ENCODE measurements at places on chromosomes 6 and 20.

DNA sequence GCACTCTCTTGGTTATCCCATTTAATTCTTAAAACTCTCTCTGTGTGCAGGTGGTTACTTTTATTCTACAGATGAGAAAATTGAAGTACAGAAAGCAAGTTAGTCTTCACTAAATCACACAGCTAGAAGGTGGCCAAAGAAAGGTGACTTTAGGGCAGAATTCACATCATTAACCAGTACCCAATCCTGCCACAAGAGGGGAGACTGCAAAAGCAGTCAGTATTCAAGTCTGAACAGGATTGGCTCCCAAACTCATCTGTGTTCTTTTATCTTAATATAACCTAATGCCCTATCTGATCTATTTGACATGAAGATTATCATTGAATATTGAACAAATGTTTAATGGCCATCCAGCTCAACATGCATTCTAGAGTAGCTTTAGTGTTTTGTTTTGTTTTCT, 225.3 kb upstream of the FAM83B start:
- no peak overlapping the region for H3K4me3 ChIP-seq
- H3K4me1 ChIP-seq = no peaks in the 10 kb centered on the region
- no peaks in the 10 kb centered on the region for H3K36me3 ChIP-seq
- H3K27ac ChIP-seq = no peak overlapping the region

- H3K27ac ChIP-seq = peak overlapping the region; percentile 54
- no peak for DNase-seq
- no peaks in the 10 kb centered on the region for H3K4me1 ChIP-seq
- H3K4me3 ChIP-seq = no peak overlapping the region
Measured at GRCh38 chr20:17646209-17646960, 35.7 kb downstream of the RRBP1 start.

DNA sequence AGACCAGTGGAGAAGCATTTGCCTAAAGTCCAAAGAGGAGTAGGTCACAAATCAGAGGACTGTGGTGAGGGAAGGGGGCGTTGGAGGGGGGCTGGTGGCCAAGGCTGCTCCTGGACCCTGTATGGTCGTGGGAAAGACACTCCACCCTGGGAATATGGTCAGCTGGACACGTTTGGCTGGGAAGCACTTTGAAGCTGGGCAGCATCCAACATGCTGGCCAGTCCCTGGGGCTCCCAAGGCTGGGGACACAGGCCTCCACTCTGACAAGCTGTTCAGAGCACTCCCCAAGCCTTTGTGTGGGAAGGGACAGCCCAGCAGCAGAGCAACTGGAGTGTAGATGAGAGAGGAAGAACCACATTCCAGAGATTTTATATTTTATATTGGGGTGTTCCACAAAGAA, 203.2 kb downstream of the ANKRD60 start:
- H3K27me3 ChIP-seq = peaks cover 26% of the 10 kb centered on the region
- H3K4me1 ChIP-seq = no peaks in the 10 kb centered on the region
- H3K4me3 ChIP-seq = no peak overlapping the region
- DNase-seq = no peak

DNA sequence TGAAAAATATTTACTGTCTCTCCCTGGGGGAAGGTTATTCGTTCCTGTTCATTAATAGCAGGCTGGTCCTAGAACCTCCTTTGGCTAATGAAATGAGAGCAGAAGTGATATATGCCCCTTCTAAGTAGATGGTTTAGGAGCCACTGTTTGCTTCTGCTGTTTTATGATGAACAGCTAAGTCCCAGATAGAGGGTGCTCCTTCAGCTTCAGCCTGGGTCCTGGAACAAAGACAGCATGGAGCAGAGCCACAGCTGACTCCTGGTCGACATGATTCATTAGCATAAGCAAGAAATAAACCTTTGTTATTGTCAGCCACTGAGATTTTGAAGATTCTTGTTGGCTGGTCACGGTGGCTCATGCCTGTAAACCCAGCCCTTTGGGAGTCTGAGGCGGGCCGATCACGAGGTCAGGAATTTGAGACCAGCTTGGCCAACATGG, 47.8 kb upstream of the ARMC2 start:
- H3K4me3 ChIP-seq = no peak overlapping the region

GRCh38 chr6:42193491-42193894, 1.3 kb downstream of the GUCA1B start:
- H3K27ac ChIP-seq = no peak overlapping the region
- peaks cover 6% of the 10 kb centered on the region for H3K4me1 ChIP-seq
- no peak overlapping the region for H3K4me3 ChIP-seq
- peak; percentile 28 for DNase-seq
- H3K36me3 ChIP-seq = peaks cover 9% of the 10 kb centered on the region

DNA sequence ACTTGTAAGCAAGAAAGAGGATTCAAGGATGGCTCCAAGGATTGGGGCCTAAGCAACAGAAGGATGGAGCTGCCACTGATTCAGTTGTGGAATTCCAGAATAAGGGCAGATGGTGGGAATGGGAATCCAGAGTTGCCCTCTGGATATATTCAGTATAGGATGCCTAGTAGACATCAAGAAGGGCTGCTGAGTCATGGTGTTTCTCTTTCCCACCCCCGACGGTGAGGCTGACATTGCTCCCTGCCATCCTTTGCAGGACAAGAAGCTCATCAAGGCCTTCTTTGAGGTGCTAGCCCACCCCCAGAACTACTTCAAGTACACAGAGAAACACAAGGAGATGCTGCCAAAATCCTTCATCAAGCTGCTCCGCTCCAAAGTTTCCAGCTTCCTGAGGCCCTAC, 11.2 kb upstream of the ZNF76 start:
- peaks cover 7% of the 10 kb centered on the region for H3K36me3 ChIP-seq
- no peak for DNase-seq
- no peaks in the 10 kb centered on the region for H3K27me3 ChIP-seq
- H3K4me3 ChIP-seq = no peak overlapping the region

DNA sequence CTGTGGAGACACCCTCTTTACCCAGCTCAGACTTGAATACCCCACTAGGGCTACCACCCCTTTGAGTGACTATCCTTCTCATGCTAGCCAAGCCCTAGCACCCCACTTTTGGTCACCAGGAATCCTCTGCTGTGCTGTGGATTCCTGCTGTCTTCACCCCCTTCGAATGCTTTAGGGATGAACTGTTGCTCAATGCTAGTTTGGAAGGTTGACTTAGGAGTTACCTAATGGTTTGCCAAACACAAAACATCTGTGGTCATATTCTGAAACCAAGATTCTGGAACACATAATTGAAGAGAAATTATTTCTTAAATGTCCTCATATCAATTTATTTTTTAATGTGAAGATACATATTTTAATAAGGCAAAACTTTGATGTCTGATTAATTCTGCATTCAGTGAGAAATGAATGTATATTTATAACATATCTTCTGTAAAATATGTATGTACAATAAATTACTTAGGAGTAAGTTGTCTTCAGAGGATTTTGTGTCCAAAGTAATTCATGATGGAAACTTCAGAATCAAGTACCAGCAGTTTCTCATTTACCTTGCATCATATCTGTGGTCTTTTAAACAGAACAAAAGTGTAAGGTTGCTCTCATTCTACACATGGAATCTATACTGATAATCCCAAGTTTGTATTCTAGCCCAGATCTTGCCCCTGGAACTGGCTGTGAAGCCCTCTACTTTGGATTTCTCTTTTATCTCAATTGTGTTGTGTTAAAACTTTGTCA, 46.9 kb downstream of the TMEM200A start:
- peaks cover under 1% of the 10 kb centered on the region for H3K4me1 ChIP-seq
- DNase-seq = no peak
- H3K27ac ChIP-seq = no peak overlapping the region
- no peak overlapping the region for H3K4me3 ChIP-seq
- peaks cover 24% of the 10 kb centered on the region for H3K27me3 ChIP-seq

- H3K36me3 ChIP-seq = peaks cover 60% of the 10 kb centered on the region
- no peak overlapping the region for H3K4me3 ChIP-seq
- no peaks in the 10 kb centered on the region for H3K27me3 ChIP-seq
Measured at GRCh38 chr20:17613328-17614175, 43.7 kb downstream of the DSTN start.

- H3K27ac ChIP-seq = no peak overlapping the region
- H3K4me1 ChIP-seq = peaks cover 6% of the 10 kb centered on the region
- DNase-seq = no peak
- no peak overlapping the region for H3K4me3 ChIP-seq
Measured at GRCh38 chr6:142195862-142196541, 48.9 kb downstream of the VTA1 start.

DNA sequence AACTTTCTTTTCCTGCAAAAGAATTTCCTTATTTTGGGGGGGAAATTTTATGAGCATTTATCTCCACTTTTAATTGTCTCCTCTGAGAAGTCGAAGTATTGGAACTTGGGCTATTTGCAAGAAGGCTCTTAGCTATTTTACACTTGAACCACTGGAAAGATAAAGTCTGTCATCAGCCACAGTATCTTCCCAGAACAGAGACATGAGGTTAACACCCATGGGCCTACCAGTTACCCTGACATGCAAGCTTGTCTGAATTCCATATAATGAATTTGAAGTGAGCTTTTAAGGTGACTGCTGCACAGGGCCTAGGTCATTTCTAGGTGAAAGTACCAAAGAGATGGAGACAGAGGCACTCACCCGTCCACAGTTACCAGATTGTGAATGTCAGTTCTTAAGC, 193.1 kb downstream of the SIM1 start:
- peaks cover 20% of the 10 kb centered on the region for H3K4me1 ChIP-seq
- no peaks in the 10 kb centered on the region for H3K36me3 ChIP-seq
- no peak overlapping the region for H3K4me3 ChIP-seq
- H3K27ac ChIP-seq = no peak overlapping the region

DNA sequence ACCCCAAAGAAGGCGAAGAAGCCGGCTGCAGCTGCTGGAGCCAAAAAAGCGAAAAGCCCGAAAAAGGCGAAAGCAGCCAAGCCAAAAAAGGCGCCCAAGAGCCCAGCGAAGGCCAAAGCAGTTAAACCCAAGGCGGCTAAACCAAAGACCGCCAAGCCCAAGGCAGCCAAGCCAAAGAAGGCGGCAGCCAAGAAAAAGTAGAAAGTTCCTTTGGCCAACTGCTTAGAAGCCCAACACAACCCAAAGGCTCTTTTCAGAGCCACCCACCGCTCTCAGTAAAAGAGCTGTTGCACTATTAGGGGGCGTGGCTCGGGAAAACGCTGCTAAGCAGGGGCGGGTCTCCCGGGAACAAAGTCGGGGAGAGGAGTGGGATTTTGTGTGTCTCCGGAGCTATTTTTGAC, 69.6 kb downstream of the HFE start:
- peak overlapping the region; percentile 82 for H3K4me3 ChIP-seq
- no peaks in the 10 kb centered on the region for H3K27me3 ChIP-seq
- peaks cover 52% of the 10 kb centered on the region for H3K36me3 ChIP-seq
- peak; percentile 70 for DNase-seq
- peaks cover 23% of the 10 kb centered on the region for H3K4me1 ChIP-seq

DNA sequence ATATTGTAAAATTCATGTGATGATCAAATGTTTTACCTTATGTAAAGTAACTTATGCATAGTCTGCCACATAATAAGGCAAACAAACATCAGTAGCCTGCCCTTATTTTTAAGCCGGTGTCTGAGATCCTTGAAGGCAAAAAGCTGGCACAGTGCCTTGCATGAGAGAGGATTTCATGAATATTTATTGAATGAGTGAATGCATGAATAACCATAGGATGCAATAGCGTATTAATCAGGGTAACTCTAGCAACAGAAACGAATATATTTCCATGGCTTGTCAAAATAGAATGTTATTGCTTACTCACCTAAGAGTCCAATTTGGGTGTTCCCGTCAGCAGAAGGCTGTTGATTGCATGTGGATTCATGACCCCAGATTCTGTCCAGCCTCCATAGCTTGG, 34.9 kb downstream of the BTBD3 start:
- H3K36me3 ChIP-seq = no peaks in the 10 kb centered on the region
- no peaks in the 10 kb centered on the region for H3K4me1 ChIP-seq
- H3K27ac ChIP-seq = no peak overlapping the region

DNA sequence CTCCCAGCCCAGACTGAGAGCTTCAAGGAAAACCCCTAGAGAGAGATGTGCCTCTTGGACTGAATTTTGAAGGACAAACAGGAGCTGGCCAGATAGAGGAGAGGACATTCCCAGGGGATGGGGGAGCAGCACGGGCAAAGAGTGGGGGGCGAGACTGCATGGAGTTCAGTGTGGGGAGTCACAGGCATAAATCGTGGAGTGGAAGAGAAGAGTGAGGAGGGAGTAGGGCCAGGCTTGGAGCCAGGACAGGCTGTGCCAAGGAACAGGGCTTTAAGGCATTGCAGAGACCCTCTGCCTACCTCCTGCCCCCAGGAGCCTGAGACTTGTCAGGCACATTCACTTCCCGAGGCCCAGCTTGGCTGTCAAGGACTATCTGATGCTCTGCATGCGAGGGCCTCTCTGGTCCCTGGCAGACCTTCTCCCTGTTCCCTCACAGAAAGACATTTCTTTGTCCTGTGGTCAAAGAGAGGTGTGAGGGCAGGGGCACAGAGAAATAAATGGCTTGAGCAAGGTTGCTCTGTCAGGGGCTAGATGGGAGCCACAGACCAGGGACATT, 5.2 kb upstream of the SLC22A7 start:
- DNase-seq = no peak
- no peak overlapping the region for H3K4me3 ChIP-seq
- no peaks in the 10 kb centered on the region for H3K36me3 ChIP-seq
- H3K27me3 ChIP-seq = no peaks in the 10 kb centered on the region
- no peaks in the 10 kb centered on the region for H3K4me1 ChIP-seq
- no peak overlapping the region for H3K27ac ChIP-seq

GRCh38 chr6:6823568-6824224, 235.2 kb downstream of the LY86 start:
- H3K36me3 ChIP-seq = peaks cover 6% of the 10 kb centered on the region
- DNase-seq = no peak
- no peaks in the 10 kb centered on the region for H3K27me3 ChIP-seq
- peaks cover 52% of the 10 kb centered on the region for H3K4me1 ChIP-seq
- H3K4me3 ChIP-seq = no peak overlapping the region

DNA sequence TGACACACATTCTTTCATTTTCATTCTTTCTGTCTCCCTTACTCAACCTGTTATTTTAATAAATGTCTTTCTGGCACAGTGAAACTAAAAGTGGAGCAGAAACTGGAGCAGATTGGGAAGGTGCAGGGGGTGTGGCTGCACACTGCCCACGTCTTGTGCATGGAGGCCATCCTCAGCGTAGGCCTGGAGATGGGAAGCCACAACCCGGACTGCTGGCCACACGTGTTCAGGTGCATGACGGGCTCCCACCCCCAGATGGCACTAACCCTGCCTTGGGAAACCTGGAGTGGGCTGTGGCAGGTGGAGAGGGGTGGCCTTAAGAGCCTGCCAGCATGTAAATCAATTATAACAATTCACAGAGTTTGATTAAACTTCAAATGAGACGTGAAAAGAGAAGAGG, 71.4 kb upstream of the PBOV1 start:
- H3K4me3 ChIP-seq = no peak overlapping the region
- no peaks in the 10 kb centered on the region for H3K36me3 ChIP-seq
- no peak for DNase-seq
- H3K27me3 ChIP-seq = no peaks in the 10 kb centered on the region
- H3K4me1 ChIP-seq = peaks cover 20% of the 10 kb centered on the region

GRCh38 chr6:52233975-52234823, 10.1 kb downstream of the IL17F start:
- H3K4me1 ChIP-seq = no peaks in the 10 kb centered on the region
- H3K4me3 ChIP-seq = no peak overlapping the region
- H3K27ac ChIP-seq = no peak overlapping the region
- DNase-seq = peak; percentile 83
- peaks cover 6% of the 10 kb centered on the region for H3K36me3 ChIP-seq
- H3K27me3 ChIP-seq = peaks cover 38% of the 10 kb centered on the region

GRCh38 chr6:113862112-113862511, 5.0 kb downstream of the MARCKS start:
- H3K4me1 ChIP-seq = peaks cover 6% of the 10 kb centered on the region
- peaks cover 23% of the 10 kb centered on the region for H3K36me3 ChIP-seq
- H3K4me3 ChIP-seq = no peak overlapping the region
- peak; percentile 46 for DNase-seq
- no peak overlapping the region for H3K27ac ChIP-seq
